ENCODE measurements at places on chromosomes 6 and 20.

- no peak for DNase-seq
These were observed 137.2 kb downstream of the MAP3K4 start for GRCh38 chr6:161128680-161129196.

GRCh38 chr20:51089272-51089781 lies 66.4 kb upstream of the KCNG1 start:
- DNase-seq: no peak

DNA sequence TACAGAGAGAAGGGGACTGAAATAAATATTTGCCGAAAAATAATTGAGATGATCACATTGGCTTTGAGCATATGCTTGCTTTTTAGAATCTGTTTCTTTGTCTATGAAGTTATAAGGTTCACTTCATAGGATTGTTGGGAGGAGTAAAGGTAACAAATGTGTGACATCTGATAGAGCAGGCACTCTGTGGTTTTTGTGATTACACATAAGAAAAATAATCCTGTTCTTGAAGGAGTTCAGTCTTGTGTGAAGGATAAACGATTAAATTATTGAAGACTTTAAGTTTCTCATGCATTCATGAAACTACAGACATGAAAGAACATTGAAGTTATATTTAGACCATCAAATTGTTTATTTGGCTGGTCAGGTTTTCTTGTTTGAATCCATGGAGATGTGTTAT lies 45.0 kb downstream of the QKI start:
- no peak for DNase-seq

- no peak for DNase-seq
These were observed 457.8 kb downstream of the HACE1 start for GRCh38 chr6:104401926-104402325.

DNA sequence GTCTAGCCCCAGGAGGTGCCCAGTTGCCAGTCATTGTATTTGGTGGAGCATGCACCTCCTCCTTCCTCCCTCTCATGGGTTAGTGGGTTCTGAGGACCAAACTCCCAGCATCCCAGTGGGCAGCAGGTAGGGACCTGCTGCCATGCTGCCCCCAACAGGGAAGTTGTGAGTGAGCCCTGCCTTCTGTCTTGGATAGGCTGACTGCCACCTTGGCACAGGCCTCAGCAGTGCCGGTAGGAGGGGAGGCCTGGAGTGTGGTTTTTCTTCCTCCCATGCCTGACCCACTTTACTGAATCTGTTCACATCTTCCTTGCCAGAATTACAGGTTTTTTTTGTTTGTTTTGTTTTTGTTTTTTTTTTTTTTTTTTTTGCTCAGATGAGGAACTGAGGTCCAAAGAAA lies 24.5 kb downstream of the PLCG1 start:
- DNase-seq: no peak

Data from activated CD4-positive, CD25-positive, alpha-beta regulatory T cell treated with anti-CD3 and anti-CD28 coated beads, Interleukin-2, amount 50 U/mL, for 16 hours (primary cell).